Urinary bladder (tissue), 4 donors: ENCODE measurements at places on chromosomes 2 and 18. TPM values are rescaled to one million over a fixed set of nuclear protein-coding genes. Genes with fewer than 3 reads are reported as not detected.

GRCh38 chr2:13821255-13821880, 811.1 kb upstream of the LRATD1 start:
- no peak for DNase-seq

- no peak for DNase-seq
These were observed 164.9 kb downstream of the SMAD7 start for GRCh38 chr18:48785736-48786454.

- DNase-seq, result no peak
These were observed 141.4 kb downstream of the TNS1 start for GRCh38 chr2:217861334-217861877.

Gene NDUFB3
- total RNA-seq, result 53.2 TPM

DNA sequence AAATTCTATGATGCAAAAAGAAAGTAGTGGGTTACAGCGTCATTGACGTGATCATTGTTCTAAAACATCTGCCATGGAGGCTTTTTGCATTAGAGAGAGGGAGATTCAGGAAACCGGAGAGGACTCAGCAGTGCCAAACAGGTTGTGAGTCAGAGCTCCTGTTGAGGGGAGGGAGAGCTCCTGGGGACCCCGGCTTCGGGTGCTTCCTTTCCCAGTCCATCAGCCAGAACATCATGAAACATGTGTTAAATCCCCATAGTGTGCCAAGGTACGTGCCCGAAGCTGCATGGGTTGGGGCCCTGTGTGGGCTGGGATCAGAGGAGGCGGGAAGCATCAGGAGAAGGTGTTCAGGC, 791 bp upstream of the CYRIA start:
- no peak for DNase-seq

Gene KCNJ13
- total RNA-seq, result 0.63 TPM

GRCh38 chr18:23306822-23307221, 146.3 kb upstream of the RIOK3 start:
- DNase-seq, result no peak

DNA sequence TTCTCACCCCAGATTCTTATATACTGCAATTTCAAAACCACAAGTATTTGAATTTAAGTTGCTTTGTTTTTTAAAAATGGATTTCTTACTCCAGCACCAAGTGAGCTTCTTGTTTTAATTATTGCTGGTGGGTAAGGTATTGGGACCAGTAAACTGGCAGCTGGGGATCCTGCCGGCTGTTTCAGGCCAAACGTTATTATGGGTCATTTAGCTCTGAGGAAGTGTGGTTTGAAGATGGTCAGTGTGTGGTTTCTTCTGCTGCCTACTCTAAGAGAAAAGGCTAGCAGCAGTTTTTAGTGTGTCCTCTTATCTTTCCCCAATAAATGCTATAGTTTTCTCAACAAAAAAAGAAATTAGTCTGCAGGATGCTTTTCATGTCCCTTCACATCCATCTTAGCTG, 30.6 kb downstream of the CFAP221 start:
- DNase-seq, result no peak

GRCh38 chr2:158489366-158490112, 32.8 kb downstream of the PKP4 start:
- no peak for DNase-seq

Gene FOXI3
- total RNA-seq, result not detected

DNA sequence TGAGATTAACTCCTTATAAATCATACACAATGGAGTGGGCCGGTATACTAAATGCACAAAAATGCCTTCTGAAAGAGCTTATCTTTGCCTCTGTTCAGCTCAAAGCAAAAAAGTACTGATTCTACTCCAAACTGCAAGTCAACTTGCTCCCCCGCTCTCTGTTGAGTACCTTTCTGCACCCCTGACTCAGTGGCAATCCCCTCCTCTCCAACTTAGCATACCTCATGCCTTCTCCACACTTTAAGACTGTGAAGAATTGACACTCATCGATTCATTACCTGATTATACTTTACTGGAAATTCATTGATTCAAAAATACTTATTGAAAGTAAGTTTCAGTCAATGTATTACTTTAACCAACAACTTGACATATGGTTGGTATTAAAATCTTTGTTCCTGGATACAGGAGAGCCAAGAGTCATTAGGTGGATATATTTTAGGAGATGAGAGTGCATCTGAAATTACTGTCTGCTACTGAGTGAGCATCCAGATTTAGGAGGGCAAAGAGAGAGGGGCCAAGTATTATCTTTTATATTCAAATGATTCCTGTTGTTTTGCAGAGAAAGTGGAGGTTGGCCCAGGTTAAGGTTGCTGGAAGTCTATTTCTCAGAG, 187.7 kb downstream of the ICOS start:
- no peak for DNase-seq

DNA sequence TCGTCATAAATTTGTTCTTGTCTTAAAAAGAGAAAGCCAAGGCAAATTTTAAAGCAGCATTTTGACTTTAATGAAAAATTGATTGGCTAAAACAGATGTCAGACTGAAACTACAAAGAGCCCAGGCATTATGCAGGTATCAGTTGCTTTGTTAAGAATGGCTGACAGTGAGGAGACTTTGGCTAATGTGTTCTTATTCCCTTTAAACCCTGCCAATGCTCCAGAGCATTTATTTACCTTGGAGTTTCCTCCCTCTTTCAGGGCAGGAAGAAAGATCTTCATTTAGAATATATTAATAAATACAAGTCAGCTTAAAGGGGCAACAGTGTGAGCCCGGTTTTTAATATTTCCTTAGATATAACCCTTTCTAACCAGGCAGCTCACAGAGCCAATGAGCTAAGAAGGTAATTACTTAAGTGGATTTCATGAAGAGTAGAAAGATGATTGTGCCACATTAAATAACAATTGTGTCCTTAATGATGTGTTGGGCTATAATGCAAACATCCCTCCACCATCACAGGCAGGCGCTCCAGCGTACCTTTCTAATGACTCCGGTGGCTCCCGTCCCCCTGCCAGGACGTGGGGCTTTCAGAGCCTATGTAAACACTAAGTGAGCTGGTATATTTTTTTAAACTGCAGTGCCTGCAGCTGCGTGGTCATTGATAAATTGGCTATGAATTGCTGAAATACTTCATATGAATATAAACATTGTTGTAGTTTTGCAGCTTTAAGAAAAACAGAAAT, 349.4 kb upstream of the POU3F3 start:
- no peak for DNase-seq

Gene SMAD2
- total RNA-seq, result 96.9 TPM
